ENCODE measurements at places on chromosomes 5 and 9.

- DNase-seq = no peak
Measured at GRCh38 chr5:142193114-142193428, 84.5 kb downstream of the NDFIP1 start.

GRCh38 chr9:28234894-28235277, 661.6 kb upstream of the C9orf72 start:
- DNase-seq = no peak

DNA sequence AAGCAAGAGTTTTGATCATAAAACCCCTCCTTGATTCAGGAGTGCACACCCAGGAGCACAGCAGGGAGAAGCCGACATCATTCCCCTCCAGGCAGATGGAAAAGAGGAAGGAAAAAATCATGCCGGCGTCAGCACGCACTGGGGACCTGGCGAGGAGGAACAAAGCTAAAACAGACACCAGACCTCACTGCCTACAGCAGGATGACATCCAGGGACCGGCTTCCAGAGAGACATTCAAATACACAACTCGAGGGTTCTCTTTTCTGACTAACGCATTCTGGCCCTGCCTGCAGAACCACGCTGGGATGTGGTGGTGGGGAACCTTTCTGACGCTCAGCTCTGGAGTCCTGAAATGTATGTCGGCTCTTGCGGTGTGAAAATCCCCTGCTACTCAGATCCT, 2.7 kb downstream of the UBAC1 start:
- no peak for DNase-seq

- DNase-seq = no peak
Measured at GRCh38 chr5:83414601-83415000, 56.9 kb upstream of the VCAN start.

GRCh38 chr5:57784121-57784520, 301.5 kb upstream of the ACTBL2 start:
- DNase-seq = no peak

DNA sequence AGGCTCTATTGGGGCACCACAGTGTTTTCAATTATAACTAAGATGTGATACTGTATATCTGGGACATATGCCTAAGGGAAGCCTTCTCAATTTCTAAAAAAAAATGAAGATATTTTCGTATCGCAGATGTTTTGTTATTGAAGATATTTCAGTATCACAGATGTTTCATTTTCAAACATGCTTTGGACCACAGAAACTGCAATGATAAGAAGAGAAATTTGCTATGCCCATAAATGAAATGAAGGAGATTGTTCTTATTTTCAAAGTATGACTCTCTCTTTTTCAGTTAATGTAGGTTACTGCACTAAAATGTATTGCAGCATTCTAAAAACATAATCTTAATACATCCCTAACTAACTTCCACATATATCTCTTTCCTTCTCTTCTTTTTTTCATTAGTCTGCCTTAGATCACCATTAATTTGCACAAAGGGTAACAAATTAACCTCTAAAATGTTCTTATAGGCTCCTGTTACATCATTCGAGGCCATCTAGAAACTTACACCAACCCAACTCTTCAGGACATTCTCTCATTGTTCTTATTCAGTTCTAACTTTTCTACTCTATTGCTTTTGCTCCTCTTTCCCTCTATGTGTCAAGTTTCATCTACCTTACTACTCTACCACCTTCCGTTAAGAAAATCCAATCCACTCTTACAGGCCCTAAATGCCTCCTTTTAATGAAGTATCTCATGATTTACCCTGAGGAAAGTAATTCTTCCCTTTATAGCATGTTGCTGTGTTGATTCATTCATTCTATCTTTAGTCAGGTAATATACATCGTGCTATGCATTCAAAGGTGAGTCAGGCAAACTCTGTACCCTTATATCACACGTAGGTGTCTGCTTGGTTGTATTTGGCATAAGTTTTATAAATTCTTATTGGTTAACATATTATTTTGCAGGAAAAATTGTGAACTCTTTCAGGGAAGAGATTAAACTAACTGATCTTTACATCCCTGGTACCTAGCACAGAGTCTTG, 70.5 kb downstream of the ST8SIA4 start:
- DNase-seq = no peak

DNA sequence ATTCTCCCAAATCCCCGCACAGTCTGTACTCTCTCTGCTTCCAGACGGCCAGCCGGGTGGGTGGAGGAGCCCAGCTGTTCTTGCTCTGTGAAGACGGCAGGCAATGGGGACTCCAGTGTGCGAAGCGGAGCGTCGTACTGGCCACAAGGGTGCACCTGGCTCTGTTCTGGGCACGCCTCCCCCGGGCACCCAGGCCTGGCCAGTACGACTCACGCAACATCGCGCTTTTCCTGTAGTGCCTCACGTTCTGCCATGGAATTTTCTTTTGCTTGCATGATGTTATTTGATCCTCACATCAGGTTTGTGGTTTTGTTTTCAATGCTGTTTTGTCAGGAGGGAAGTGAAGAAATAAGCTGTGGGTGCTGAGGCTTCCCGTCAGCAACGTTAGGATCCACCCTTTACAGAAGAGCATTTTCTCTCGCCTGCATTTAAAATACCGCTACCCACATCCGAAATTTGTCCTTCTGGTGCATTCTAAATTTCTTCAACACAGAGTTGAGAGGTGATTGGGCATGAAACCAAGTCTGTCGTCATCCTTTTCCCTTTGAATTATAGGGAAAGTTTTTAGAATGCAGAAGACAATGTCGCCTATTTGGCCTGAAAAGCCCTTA, 311.7 kb downstream of the TRIM36 start:
- no peak for DNase-seq

- no peak for DNase-seq
Measured at GRCh38 chr5:113202746-113203716, 226.4 kb downstream of the DCP2 start.

GRCh38 chr9:113516840-113517577, 53.5 kb downstream of the RGS3 start:
- peak; percentile 85 for DNase-seq

- no peak for DNase-seq
Measured at GRCh38 chr5:162888268-162888667, 549.1 kb upstream of the CCNG1 start.

DNA sequence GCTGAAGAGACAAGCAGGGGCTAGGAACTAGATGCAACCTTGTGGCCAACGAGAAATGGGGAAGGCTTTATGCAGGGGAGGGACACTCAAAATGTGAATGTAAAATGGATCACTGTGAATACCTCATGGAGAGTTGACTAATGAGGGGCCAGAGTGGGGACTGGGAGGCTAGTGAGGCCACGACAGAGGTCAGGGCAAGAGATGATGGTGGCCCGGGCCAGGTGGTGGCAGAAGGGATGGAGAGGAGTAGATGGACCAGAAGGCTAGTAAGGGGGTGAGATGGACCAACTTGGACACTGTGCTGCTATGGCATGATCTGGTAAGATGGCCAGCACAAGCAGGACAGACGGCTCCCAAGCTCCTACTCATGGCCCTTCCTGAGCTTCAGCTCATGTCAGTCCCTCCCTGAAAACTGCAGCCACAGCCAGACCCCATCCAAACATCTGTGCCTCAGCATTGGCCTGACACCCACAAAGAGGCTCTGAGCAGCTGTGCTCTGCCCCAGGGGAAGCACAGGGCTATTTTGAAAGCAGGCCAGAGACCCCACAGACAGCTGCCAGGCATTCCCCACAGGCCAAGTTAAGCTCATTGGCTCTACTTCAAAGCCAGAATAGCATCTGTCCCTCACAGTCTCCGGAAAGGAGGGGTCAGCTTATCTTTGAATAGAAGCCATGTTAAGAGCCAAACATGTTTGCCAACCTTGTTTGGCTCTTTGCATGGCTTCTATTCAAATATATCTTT, 22.1 kb downstream of the P4HA2 start:
- peak; percentile 8 for DNase-seq

DNA sequence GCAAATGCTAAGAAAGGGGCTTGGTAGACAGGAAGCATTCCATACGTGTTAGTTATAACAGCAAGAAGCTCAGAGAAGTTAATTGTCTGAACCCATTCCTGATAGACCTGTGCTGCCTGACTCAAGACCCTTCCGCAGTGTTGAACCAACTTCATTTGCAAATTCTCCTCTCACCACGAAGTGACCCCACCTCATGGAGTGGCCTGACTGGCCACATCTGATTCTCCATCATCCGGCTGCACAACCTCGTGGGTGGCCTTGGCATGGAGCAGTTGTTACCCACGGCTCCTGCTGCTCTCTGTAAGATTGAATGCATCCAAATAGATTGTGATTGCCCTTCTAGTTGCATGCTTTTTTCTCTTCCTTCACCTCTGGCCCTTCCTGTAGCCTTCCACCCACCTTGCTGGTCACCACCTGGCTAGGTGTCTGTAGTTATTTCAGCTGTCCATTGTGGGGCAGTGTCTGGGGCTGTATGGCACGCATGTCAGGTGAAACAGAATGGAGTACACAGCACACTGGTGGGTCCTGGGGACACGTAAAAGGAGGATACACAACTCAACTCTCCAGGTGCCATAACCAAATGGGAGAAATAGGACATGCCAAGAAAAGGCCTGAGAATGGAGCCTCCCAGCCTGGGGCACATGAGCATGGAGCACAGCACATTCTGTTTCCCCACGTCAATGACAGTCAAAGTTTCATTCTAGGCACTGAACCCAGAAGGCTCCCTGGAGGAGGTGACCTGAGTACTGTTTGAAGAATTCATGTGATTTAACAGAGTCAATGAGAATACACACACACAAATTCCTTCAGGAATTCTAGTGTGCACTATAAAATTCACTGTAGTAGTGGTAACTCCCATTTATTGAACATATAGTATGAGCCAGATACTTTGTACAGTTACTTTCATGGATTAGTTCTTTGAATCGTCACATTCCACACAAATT, 70.5 kb upstream of the PTCH1 start:
- DNase-seq = no peak

DNA sequence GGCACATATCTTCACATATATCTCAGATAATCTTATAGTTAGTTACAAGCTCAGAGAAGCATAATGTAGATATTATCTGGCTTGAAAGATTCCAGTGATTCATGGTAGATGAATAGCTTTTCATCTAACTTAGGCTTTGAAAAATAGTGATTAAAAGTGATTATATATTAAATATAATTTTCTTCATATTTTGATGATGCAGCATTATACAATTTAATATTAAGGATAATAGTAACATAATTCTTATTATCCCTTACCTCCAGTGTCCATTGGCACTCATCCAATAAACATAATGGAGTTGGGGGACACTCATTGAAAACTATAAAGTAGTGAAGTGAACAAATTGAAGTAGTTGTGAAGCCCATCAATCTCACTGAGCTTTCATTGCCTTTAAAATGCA, 35.8 kb downstream of the NMUR2 start:
- DNase-seq = no peak

- DNase-seq = no peak
Measured at GRCh38 chr5:114419959-114420358, 58.1 kb downstream of the KCNN2 start.

GRCh38 chr9:124267271-124267807, 9.6 kb downstream of the NEK6 start:
- DNase-seq = no peak

- no peak for DNase-seq
Measured at GRCh38 chr9:15136646-15137045, 170.4 kb downstream of the TTC39B start.

- no peak for DNase-seq
Measured at GRCh38 chr9:90103771-90104170, 499.0 kb downstream of the GADD45G start.

GRCh38 chr9:108994695-108995094, 18.6 kb downstream of the CTNNAL1 start:
- no peak for DNase-seq

DNA sequence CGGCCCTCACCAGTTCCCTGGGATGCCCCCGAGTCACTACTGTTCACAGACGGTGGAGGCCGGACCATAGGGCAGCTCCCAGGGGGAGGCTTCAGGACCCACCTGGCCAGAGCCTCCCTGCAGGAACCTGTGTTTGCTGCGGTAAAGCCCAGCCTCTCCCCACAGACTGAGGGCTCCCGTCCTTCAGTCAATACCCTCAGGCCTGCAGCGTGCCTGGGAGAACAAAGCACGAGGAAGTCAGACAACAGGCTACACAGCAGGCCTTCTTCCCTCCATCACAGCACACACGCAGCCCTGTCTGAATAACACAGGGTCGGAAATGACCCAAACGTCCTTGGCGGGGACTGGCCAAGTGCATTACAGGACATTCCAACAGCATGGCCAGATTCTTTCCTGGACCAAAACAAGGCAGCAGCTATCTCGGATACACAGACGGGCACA, 34.4 kb downstream of the COL23A1 start:
- no peak for DNase-seq

DNA sequence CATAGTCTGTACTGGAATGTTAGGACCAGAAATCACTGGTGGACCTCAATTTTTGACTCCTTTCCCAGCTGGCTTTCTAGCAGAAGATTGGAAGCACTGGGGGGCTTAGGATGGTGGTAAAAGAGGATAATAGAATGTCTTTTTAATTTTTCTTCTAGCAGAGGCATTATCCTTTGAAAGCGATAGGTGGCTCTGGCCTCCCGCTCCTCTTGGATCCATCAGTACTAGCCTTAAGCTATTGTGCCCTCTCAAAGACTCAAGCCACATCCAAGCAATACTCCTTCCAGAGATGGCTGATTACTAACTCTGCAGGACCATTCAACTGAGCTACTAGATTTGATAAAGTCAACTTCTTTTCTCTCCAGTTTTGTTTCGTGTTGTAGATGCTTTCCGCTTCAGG, 610.6 kb downstream of the CDH12 start:
- no peak for DNase-seq

GRCh38 chr5:174426388-174426787, 298.0 kb upstream of the MSX2 start:
- DNase-seq = no peak

GRCh38 chr5:180305481-180305880, 13.6 kb upstream of the MAPK9 start:
- DNase-seq = no peak

GRCh38 chr9:15276328-15276938, 30.6 kb downstream of the TTC39B start:
- no peak for DNase-seq

DNA sequence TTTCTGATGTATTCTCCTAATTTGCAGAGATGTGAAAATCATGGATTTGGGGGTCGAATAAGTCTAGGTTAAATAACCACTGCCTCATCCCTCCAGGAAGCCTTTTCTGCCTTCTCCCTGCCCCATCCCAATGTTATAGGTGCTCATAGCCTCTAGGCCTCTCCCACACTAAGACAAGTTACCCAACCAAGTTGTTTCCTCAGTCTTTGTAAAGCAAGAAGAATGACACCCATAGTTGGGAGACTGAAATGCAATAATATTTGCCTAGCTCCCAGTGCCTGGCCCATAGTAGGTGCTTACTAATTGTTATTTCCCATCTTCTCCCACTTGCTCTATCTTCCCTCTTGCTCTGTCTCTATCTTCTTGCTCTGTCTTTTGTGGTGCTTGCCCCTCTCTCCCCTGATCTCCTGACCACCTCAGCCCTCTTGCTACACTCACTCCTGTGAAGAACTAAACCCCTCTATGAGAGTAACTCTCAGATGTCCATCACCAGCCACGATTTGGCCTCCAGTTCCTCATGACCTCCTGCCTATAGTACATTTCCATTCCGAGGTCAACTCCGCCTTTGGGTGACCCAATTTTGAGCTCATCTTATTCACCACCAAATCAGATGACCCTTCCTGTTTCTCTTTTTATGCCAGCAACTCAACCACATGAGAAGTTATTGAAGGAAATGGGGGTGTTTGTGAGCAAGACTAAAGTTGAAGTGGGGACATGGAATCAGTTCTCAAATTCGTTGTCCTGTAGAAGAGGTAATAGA, 7.0 kb downstream of the AFAP1L1 start:
- no peak for DNase-seq

GRCh38 chr5:115423541-115423940, 121.0 kb downstream of the FEM1C start:
- DNase-seq = no peak
